ENCODE measurements at places on chromosomes 1 and 21. TPM values are rescaled to one million over a fixed set of nuclear protein-coding genes. Genes with fewer than 3 reads are reported as not detected.
A peak's percentile ranks its signal among the peaks of the same experiment; 100 is the strongest.

DNA sequence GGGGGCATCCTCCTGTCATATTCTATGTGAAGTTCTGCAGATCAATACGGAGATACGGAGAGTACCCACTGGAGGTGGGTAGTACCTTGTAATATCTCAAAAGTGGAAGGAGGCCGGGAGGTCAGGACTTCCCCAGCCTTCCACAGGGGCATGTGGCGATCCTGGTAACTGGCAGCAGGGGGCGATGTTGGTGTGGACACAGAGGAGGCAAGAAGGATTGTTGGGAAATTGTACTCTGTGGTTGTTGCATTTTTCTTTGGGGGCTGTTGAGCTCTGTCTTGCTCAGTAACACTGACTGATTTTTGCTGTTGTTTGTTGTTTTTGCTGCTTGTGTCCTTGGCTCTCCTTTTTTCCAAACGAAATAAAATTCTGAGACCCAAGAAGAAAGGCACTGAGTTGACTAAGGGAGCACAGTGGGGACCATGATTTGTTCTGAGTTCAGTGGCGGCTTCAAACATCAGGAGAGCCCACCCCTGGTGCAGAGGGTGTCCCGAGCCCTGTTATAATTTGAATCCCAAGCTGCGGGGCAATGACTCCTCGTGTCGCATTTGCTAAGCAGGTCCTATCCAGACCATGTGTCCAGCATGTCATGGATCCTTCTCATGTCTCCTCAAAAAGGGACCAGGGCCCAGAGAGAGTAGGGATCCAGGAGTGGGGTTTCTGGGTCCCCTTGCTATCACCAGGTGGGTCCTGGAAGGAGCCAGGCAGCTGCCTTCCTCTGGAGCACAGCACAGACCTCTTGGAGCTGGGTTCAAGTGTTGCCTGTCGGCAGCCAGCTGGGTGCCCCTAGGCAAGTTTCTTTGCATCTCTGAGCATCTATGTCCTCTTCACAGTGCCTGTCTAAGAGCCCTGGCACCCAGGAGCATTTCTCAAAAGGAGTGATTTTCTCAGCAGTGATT, 22.8 kb downstream of the LHX4 start:
- no peak overlapping the region for H3K4me3 ChIP-seq
- H3K36me3 ChIP-seq: no peaks in the 10 kb centered on the region
- peak; percentile 31 for DNase-seq
- H3K27me3 ChIP-seq: no peaks in the 10 kb centered on the region
- no peak overlapping the region for H3K27ac ChIP-seq

DNA sequence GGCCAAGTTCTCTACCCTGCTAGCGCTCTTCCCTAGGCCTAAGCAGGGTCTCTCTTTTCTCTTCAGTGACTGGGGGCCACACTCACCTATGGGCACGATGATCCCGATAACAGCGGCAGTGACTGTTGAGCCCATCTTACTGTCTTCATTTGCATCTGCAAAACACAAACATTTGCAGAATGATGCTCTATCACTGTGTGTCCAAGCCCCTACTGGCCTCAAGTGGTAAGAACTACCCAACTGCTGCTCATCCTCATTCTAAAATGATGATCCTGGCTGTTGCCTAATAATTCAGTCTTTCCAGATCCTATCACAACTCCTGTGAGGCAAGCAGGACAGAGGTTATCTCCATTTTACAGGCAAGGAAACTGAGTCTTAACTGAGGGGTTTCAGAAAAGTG, 16.7 kb upstream of the MAGOH start:
- DNase-seq: no peak
- H3K4me1 ChIP-seq: no peaks in the 10 kb centered on the region
- H3K27ac ChIP-seq: no peak overlapping the region
- no peaks in the 10 kb centered on the region for H3K27me3 ChIP-seq
- no peak overlapping the region for H3K4me3 ChIP-seq
- H3K36me3 ChIP-seq: no peaks in the 10 kb centered on the region

DNA sequence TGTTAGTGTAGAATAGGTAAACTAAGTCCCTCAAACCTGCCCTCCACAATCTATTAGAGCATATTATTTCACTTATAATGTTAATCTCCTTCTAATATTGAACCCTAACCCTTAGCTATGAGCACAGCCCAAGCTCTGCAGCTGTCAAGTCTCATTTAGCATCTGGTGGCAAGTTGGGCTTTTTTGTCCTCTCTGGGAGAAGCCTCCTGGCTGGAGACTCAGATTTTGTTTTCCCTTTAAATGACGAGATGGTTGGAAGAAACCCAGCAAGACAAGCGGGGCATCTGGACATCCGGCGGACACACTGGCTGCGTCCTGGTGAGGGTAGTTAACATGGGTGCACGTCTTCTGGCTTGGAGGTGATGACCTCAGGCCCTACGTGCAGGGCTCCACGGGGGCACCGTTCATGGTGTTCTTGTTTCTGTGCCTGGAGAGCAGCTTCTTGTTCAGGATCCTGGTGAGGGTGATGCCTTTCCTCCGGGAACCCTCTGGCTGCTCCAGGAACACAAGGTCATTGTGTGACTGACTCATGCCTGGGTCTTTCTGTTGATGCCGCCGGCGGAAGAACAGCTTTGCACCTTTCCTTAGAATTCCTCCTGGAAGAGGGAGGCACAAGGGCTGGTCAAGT, 9.7 kb upstream of the PRDM15 start:
- no peak overlapping the region for H3K27ac ChIP-seq
- no peaks in the 10 kb centered on the region for H3K36me3 ChIP-seq
- no peak overlapping the region for H3K4me3 ChIP-seq
- DNase-seq: no peak

Gene SYT11
- total RNA-seq: 28.0 TPM

Gene F3
- 36.3 TPM for total RNA-seq

Gene OR2T29
- not detected for total RNA-seq

- no peak overlapping the region for H3K27ac ChIP-seq
- no peaks in the 10 kb centered on the region for H3K27me3 ChIP-seq
- H3K4me1 ChIP-seq: peaks cover 14% of the 10 kb centered on the region
- H3K4me3 ChIP-seq: no peak overlapping the region
These were observed 14.7 kb downstream of the AMPD2 start for GRCh38 chr1:109634292-109634691.

DNA sequence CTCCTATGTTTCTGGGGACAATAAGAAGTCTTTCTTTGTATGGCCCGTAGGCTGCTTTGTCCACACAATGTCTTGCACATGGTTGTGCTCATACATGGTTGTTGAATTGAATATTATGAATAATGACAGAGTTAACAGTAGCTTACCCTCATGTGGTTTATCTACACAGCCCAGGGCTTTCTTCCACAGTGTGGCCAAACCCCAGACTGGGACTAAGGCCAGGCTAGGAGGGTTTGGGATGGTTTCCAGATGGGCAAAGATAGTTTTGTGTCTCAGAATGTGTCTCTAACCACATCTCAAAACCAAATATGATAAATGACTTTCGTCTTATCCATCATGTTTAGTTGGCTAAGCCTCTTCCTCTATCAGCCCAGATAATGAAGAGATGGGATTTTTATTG, 65.2 kb downstream of the CACNA1E start:
- no peaks in the 10 kb centered on the region for H3K36me3 ChIP-seq
- H3K4me3 ChIP-seq: no peak overlapping the region
- H3K27me3 ChIP-seq: no peaks in the 10 kb centered on the region
- DNase-seq: no peak
- H3K4me1 ChIP-seq: no peaks in the 10 kb centered on the region
- H3K27ac ChIP-seq: no peak overlapping the region

DNA sequence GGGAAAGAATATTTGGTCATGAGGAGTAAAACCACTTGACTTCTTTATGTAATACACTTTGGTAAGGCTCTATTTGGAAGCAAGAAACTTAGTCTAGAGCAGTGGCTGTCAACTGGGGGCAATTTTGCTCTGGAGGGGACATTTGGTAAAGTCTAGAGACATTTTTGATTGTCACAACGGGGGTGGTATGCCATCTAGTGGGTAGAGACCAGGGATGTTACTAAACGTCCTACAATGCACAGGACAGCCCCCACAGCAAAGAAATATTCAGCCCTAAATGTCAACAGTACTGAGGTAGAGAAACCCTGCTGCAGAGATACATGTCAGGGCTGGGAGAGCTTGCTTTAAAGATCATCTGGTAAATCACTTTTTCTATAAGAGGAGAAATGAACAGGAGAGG, 13.5 kb downstream of the FUCA1 start:
- H3K27me3 ChIP-seq: no peaks in the 10 kb centered on the region
- no peaks in the 10 kb centered on the region for H3K36me3 ChIP-seq
- H3K27ac ChIP-seq: no peak overlapping the region
- no peaks in the 10 kb centered on the region for H3K4me1 ChIP-seq
- H3K4me3 ChIP-seq: no peak overlapping the region

Gene CD1B
- not detected for total RNA-seq

Gene RAB42
- 0.34 TPM for total RNA-seq

GRCh38 chr1:207822124-207822601, 70.3 kb downstream of the CD46 start:
- H3K36me3 ChIP-seq: peaks cover 11% of the 10 kb centered on the region
- H3K4me3 ChIP-seq: peak overlapping the region; percentile 74
- DNase-seq: no peak
- H3K4me1 ChIP-seq: peaks cover 42% of the 10 kb centered on the region

GRCh38 chr1:151972542-151973248, 21.0 kb downstream of the S100A10 start:
- no peak overlapping the region for H3K27ac ChIP-seq
- no peaks in the 10 kb centered on the region for H3K27me3 ChIP-seq
- no peaks in the 10 kb centered on the region for H3K36me3 ChIP-seq

Gene MIXL1
- not detected for total RNA-seq

DNA sequence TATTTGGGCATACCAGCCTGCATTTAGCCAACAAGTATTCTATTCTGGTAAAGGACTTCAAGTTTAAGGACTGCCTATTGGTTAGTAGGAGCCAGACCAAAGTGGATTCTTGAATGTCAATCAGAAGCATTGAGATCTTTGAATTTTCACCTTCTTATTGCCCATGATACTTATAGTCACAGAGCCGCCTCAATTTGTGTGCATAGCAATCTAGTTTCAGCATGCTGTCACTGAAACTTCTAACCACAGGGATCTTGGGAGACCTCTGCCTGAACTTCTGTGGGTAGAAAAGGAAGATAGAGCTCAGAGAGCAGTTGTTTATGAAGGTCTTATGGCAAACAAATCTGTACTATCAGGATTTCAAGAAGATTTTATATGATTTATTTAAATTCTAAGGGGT, 501.4 kb upstream of the USP24 start:
- H3K4me3 ChIP-seq: no peak overlapping the region
- H3K27me3 ChIP-seq: no peaks in the 10 kb centered on the region
- no peak overlapping the region for H3K27ac ChIP-seq
- DNase-seq: no peak

DNA sequence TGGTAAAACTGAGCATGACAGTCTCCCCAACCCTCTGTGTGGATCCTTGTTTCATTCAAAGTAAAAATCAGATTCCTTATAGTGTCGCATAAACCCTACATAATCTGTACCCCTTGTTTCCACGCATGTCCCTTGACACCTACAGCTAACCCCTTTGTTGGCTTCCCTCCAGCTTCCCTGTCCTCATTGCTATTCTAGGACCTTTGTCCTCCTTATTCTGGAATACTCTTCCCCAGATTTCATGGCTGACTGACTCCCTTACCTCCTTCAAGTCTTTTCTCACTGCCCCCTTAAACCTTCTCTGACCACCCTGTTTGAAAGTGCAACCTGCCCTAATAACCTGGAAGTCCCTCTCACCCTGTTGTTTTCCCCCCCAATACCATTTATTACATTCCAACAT, 4.0 kb downstream of the RNF11 start:
- DNase-seq: no peak
- no peak overlapping the region for H3K4me3 ChIP-seq
- no peaks in the 10 kb centered on the region for H3K36me3 ChIP-seq
- no peak overlapping the region for H3K27ac ChIP-seq

DNA sequence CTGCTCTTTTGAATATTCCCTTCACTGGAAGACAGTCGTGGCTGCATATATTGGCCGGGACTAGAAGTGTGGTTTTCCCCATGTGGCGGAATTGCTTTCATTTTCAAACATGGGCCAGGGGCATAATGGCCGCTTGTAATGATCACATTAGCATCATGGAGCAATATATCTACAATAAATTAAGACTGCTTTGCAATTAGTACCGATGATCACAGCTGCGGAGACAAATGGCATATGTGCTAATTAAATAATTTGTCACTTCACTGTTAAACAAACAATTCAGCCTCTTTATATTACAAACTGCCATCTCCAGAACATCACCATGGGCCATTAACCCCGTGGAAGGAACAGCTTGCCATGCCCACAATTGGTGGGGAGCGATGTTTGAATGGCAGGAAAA, 68.2 kb upstream of the OLIG2 start:
- no peaks in the 10 kb centered on the region for H3K4me1 ChIP-seq
- peaks cover 7% of the 10 kb centered on the region for H3K27me3 ChIP-seq
- no peak overlapping the region for H3K27ac ChIP-seq
- no peak for DNase-seq
- no peaks in the 10 kb centered on the region for H3K36me3 ChIP-seq
- H3K4me3 ChIP-seq: no peak overlapping the region

GRCh38 chr1:201905234-201905890, 16.7 kb downstream of the SHISA4 start:
- H3K4me1 ChIP-seq: no peaks in the 10 kb centered on the region
- peak overlapping the region; percentile 70 for H3K27ac ChIP-seq
- DNase-seq: no peak
- H3K27me3 ChIP-seq: no peaks in the 10 kb centered on the region

- no peak overlapping the region for H3K4me3 ChIP-seq
- DNase-seq: no peak
- H3K4me1 ChIP-seq: no peaks in the 10 kb centered on the region
- no peaks in the 10 kb centered on the region for H3K27me3 ChIP-seq
- no peak overlapping the region for H3K27ac ChIP-seq
- H3K36me3 ChIP-seq: no peaks in the 10 kb centered on the region
These were observed 25.3 kb downstream of the RRAGC start for GRCh38 chr1:38834221-38834782.

GRCh38 chr21:34305605-34306604, 57.9 kb upstream of the KCNE2 start:
- no peaks in the 10 kb centered on the region for H3K4me1 ChIP-seq
- DNase-seq: no peak
- H3K36me3 ChIP-seq: no peaks in the 10 kb centered on the region
- no peak overlapping the region for H3K4me3 ChIP-seq
- H3K27me3 ChIP-seq: no peaks in the 10 kb centered on the region

DNA sequence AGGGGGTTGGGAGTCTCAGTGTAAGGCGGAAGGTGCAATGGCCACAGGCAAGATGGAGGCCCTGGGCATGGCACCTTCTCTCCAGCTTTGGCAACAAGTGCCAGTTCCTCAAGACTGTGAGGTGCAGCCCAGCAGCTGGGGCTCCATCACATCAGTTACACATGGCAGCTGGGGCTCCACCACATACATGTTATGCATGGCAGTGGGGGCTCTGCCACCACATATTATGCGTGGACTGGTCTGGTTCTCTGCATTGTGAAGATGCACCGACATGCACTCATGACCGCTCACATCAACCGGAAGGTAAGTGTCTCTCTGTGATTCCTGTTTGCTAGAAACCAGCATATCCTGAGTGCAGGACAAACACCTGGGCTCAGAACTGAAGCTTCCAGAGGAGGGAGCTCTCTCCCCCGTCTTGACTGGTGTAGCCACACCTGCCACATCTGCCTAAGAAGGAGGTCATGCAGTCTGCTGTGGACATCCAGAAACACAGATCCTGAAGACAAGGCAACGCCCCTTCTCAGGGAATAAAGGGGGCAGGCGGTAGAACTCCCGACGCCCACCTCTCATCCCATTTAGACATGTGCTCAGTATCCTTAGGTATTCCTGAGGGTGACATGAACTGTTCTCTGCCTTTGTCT, 104.1 kb upstream of the TMPRSS2 start:
- no peak overlapping the region for H3K4me3 ChIP-seq
- H3K27ac ChIP-seq: peak overlapping the region; percentile 65
- H3K4me1 ChIP-seq: peaks cover 7% of the 10 kb centered on the region
- no peaks in the 10 kb centered on the region for H3K36me3 ChIP-seq
- peak; percentile 72 for DNase-seq
- H3K27me3 ChIP-seq: no peaks in the 10 kb centered on the region

Measured in prostate gland (tissue), 2 donors.